Thoracic aorta endothelial cell (primary cell): ENCODE measurements at places on chromosomes 11 and 22. TPM values are rescaled to one million over a fixed set of nuclear protein-coding genes. Genes with fewer than 3 reads are reported as not detected.

The OR10A5 gene
- total RNA-seq, result not detected in 2 replicates

The ZDHHC5 gene
- 54.8 and 62.4 TPM in 2 replicates for total RNA-seq

The IFITM2 gene
- total RNA-seq, result 72.5 and 210 TPM in 2 replicates

The MMP12 gene
- total RNA-seq, result not detected in 2 replicates

The GNB1L gene
- total RNA-seq, result 5.5 and 8.6 TPM in 2 replicates

The HARBI1 gene
- 3.3 and 4.3 TPM in 2 replicates for total RNA-seq

The RPL3 gene
- 2,415 and 2,760 TPM in 2 replicates for total RNA-seq

The SCN2B gene
- total RNA-seq, result not detected in 2 replicates

The IGSF22 gene
- not detected in 2 replicates for total RNA-seq

The VWCE gene
- total RNA-seq, result 3.8 and 6.4 TPM in 2 replicates

The CHRNA10 gene
- total RNA-seq, result 0.72 and 1.1 TPM in 2 replicates

The TRIM51 gene
- not detected in 2 replicates for total RNA-seq

The SSTR3 gene
- total RNA-seq, result not detected in 2 replicates

The GLYAT gene
- total RNA-seq, result not detected in 2 replicates

The OR52I1 gene
- total RNA-seq, result not detected in 2 replicates

The DDTL gene
- 0.86 and 2.1 TPM in 2 replicates for total RNA-seq

The MS4A15 gene
- total RNA-seq, result not detected in 2 replicates

The PATE2 gene
- 0.13 and 0.50 TPM in 2 replicates for total RNA-seq

The WNT7B gene
- not detected in 2 replicates for total RNA-seq

The TBX1 gene
- total RNA-seq, result 1.9 and 17.7 TPM in 2 replicates

The RASGRP2 gene
- total RNA-seq, result 0.27 and 0.50 TPM in 2 replicates

The TYR gene
- total RNA-seq, result not detected in 2 replicates

The SYT12 gene
- total RNA-seq, result not detected in 2 replicates

The APOA1 gene
- total RNA-seq, result not detected in 2 replicates

The GPHA2 gene
- total RNA-seq, result not detected in 2 replicates

The SMC1B gene
- total RNA-seq, result not detected in 2 replicates

The EFCAB6 gene
- total RNA-seq, result 0.27 and 0.36 TPM in 2 replicates

The FAM111B gene
- 29.9 and 40.4 TPM in 2 replicates for total RNA-seq

The GP1BB gene
- total RNA-seq, result 0.43 and 1.3 TPM in 2 replicates

The SERPING1 gene
- total RNA-seq, result 0.14 TPM in 1 of 2 replicates, not detected in the other

The CABP4 gene
- 0.65 and 1.1 TPM in 2 replicates for total RNA-seq

The NCR3LG1 gene
- 25.0 and 38.1 TPM in 2 replicates for total RNA-seq

The CTNND1 gene
- 262 and 292 TPM in 2 replicates for total RNA-seq

The C11orf42 gene
- not detected in 2 replicates for total RNA-seq

The TIMP3 gene
- 0.29 and 0.40 TPM in 2 replicates for total RNA-seq

The KRTAP5-11 gene
- not detected in 2 replicates for total RNA-seq

The ART5 gene
- 0.07 TPM in 1 of 2 replicates, not detected in the other for total RNA-seq

The LRP5 gene
- total RNA-seq, result 21.1 and 29.0 TPM in 2 replicates

The COA4 gene
- total RNA-seq, result 79.5 and 83.9 TPM in 2 replicates

The KCNK4 gene
- 0.07 TPM in 1 of 2 replicates, not detected in the other for total RNA-seq

The GGT1 gene
- 0.53 and 0.57 TPM in 2 replicates for total RNA-seq

The NRIP3 gene
- 16.9 and 20.0 TPM in 2 replicates for total RNA-seq

The SAA1 gene
- not detected in 2 replicates for total RNA-seq

The SERHL2 gene
- total RNA-seq, result 1.3 and 1.4 TPM in 2 replicates

The ABTB2 gene
- total RNA-seq, result 0.27 and 0.50 TPM in 2 replicates

The OR8D4 gene
- total RNA-seq, result under 0.01 TPM in 1 of 2 replicates, not detected in the other

The MGAT3 gene
- total RNA-seq, result not detected in 2 replicates

The PANX3 gene
- not detected in 2 replicates for total RNA-seq

The OR2AG1 gene
- not detected in 2 replicates for total RNA-seq

The TYMP gene
- total RNA-seq, result 4.4 and 6.0 TPM in 2 replicates

The RAB39A gene
- total RNA-seq, result 0.14 TPM in 1 of 2 replicates, not detected in the other

The OR2D2 gene
- total RNA-seq, result 0.66 and 0.86 TPM in 2 replicates

The MYH9 gene
- total RNA-seq, result 1,025 and 1,210 TPM in 2 replicates
